ENCODE measurements at places on chromosomes 4 and X. TPM values are rescaled to one million over a fixed set of nuclear protein-coding genes. Genes with fewer than 3 reads are reported as not detected.

- DNase-seq = peak; percentile 37
- no peaks in the 10 kb centered on the region for H3K36me3 ChIP-seq
- peaks cover 75% of the 10 kb centered on the region for H3K27me3 ChIP-seq
- H3K27ac ChIP-seq = no peak overlapping the region
Observed at GRCh38 chr4:84496706-84497503, 2.2 kb downstream of the NKX6-1 start.

Gene EDA2R
- 0.25 TPM for total RNA-seq

- no peak for DNase-seq
- no peak overlapping the region for H3K4me3 ChIP-seq
- H3K27ac ChIP-seq = no peak overlapping the region
- H3K27me3 ChIP-seq = no peaks in the 10 kb centered on the region
- no peaks in the 10 kb centered on the region for H3K36me3 ChIP-seq
Observed at GRCh38 chr4:189050643-189051042, 890.0 kb upstream of the FRG1 start.

GRCh38 chr4:136713140-136713539 lies 819.2 kb downstream of the PCDH18 start:
- no peak for DNase-seq
- H3K36me3 ChIP-seq = no peaks in the 10 kb centered on the region
- H3K27ac ChIP-seq = no peak overlapping the region
- no peaks in the 10 kb centered on the region for H3K27me3 ChIP-seq
- no peaks in the 10 kb centered on the region for H3K4me1 ChIP-seq

DNA sequence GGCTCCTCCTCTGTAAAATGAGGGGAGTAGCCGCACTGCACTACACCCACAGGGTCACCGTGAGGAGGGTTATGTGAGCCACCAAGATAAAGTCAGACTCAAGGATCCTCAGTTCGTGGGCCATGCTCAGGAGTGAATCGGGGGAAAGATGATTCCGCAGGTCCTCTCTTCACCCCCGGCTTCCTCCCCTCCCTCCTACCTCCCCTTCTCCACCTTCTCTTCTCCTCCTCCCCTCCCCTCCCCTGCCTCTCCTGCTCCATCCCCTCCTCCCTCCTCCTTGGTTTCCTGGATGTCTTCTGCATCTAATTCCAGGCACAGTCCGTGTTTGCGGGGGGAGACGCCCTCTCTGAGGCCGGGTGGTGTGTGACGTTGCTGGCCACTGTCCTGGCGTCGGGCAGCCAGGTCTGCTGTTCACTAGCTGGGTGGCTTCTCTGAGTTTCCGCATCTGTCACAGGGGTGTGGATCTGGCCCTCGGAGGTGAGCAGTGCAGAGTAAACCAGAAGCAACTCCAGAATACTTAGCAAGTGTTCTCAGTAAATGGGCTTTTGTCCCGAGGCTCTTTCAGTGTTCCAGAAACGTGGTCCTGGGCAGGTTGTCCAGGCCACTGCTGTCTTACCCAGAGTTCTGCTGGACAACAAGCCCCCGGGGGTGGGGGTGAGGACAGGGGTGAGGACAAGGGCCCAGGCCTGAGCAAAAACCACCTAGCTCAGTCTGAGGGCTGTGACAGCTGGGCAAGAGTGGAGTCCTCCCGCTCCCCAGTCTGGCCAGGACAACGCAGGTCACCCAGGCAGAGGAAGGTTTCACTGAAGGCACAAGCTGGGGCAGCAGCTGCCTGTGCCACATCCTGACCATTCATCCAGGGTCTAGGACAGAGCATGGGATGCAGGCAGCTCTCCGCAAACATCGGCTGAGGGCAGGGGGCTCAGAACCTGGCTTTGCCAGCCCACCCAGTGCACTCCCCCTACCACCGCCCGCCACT lies 92.4 kb downstream of the PPP2R2C start:
- H3K27me3 ChIP-seq = no peaks in the 10 kb centered on the region
- no peak overlapping the region for H3K27ac ChIP-seq
- DNase-seq = no peak
- no peaks in the 10 kb centered on the region for H3K36me3 ChIP-seq
- H3K4me3 ChIP-seq = no peak overlapping the region

DNA sequence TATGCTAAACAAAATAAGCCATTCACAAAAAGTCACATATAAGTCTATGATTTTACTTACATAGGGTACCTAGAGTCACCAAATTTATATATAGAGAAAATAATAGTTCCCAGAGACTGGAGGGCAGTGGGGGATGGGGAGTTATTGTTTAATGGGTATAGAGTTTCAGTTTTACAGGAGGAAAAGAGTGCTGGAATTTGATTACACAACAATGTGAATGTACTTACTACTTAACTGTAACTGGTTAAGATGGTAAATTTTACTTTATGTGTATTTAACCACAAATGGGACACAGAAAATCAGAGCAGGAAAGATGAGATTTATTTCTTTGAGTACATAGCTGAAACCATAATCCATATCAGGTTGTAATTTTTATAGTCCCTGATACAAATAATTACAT lies 144.4 kb downstream of the TMA16 start:
- H3K27me3 ChIP-seq = no peaks in the 10 kb centered on the region
- no peak overlapping the region for H3K27ac ChIP-seq
- H3K36me3 ChIP-seq = no peaks in the 10 kb centered on the region
- no peak overlapping the region for H3K4me3 ChIP-seq
- DNase-seq = no peak
- no peaks in the 10 kb centered on the region for H3K4me1 ChIP-seq

Gene DOK7
- total RNA-seq = 24.1 TPM

Gene TENM3
- total RNA-seq = not detected

Gene LRIT3
- total RNA-seq = 0.32 TPM

- H3K4me1 ChIP-seq = peaks cover 50% of the 10 kb centered on the region
- DNase-seq = no peak
- H3K36me3 ChIP-seq = no peaks in the 10 kb centered on the region
- peaks cover 4% of the 10 kb centered on the region for H3K27me3 ChIP-seq
- no peak overlapping the region for H3K4me3 ChIP-seq
- peak overlapping the region; percentile 71 for H3K27ac ChIP-seq
Observed at GRCh38 chr4:56650262-56651055, 30.6 kb downstream of the HOPX start.

Gene MAGEA9B
- total RNA-seq = not detected

DNA sequence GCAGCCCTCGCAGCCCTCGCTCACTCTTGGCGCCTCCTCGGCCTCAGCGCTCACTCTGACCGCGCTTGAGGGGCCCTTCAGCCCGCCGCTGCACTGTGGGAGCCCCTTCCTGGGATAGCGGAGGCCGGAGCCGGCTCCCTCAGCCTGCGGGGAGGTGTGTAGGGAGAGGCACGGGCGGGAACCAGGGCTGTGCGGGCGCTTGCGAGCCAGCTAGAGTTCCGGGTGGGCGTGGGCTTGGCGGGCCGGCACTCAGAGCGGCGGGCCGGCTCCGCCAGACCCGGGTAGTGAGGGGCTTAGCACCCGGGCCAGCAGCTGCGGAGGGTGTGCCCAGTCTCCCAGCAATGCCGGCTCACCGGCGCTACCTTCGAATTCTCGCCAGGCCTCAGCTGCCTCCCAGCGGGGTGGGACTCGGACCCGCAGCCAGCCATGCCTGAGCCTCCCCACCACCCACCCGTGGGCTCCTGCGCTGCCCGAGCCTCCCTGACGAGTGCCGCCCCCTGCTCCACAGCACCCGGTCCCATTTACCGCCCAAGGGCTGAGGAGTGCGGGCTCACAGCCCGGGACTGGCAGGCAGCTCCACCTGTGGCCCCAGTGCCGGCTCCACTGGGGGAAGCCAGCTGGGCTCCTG lies 1.4 kb upstream of the AADAT start:
- H3K36me3 ChIP-seq = no peaks in the 10 kb centered on the region
- H3K4me3 ChIP-seq = no peak overlapping the region
- H3K27me3 ChIP-seq = peaks cover 20% of the 10 kb centered on the region
- H3K4me1 ChIP-seq = peaks cover 5% of the 10 kb centered on the region
- no peak for DNase-seq

Gene FUNDC1
- total RNA-seq = 6.4 TPM

Gene XAGE1A
- not detected for total RNA-seq

DNA sequence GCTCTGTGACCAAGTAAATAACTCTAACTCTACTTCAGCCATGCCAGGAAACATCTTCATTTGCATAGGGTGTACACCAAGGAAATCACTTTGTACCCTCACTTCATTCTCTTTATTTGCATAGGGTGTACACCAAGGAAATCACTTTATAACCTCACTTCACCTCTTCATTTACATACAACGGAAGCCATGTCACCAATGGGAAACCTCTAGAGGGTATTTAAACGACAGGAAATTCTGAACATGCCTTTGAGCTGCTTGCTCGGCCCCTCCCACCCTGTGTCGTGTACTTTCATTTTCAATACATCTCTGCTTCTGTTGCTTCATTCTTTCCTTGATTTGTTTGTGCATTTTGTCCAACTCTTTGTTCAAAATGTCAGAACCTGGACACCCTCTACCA lies 848.1 kb upstream of the FRG1 start:
- no peak overlapping the region for H3K4me3 ChIP-seq
- H3K27me3 ChIP-seq = no peaks in the 10 kb centered on the region
- H3K4me1 ChIP-seq = no peaks in the 10 kb centered on the region
- H3K36me3 ChIP-seq = no peaks in the 10 kb centered on the region
- no peak overlapping the region for H3K27ac ChIP-seq
- DNase-seq = no peak

GRCh38 chrX:145949056-145949455 lies 131.4 kb downstream of the SLITRK2 start:
- no peak overlapping the region for H3K27ac ChIP-seq
- H3K27me3 ChIP-seq = no peaks in the 10 kb centered on the region
- no peak overlapping the region for H3K4me3 ChIP-seq

DNA sequence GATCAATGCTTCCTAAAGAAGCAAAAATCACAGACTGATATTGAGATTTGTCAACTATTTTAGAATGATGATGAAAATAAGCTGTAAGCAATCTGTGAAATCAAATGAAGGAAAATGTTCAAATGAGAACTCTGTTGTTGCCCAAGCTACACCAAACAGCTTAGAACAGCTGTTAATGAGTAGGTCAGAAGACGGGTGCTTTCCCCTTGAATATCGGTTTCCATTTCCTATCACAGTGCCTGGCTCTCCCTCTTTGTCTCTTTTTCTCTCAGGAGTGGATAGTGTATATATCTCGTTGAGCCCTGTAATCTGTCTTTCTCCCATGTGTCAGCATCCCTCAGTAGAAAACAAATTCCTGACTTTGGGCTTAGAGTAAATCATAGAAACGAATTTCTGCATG lies 1592.9 kb upstream of the TENM3 start:
- no peaks in the 10 kb centered on the region for H3K36me3 ChIP-seq
- DNase-seq = no peak
- H3K27ac ChIP-seq = no peak overlapping the region
- no peaks in the 10 kb centered on the region for H3K4me1 ChIP-seq

DNA sequence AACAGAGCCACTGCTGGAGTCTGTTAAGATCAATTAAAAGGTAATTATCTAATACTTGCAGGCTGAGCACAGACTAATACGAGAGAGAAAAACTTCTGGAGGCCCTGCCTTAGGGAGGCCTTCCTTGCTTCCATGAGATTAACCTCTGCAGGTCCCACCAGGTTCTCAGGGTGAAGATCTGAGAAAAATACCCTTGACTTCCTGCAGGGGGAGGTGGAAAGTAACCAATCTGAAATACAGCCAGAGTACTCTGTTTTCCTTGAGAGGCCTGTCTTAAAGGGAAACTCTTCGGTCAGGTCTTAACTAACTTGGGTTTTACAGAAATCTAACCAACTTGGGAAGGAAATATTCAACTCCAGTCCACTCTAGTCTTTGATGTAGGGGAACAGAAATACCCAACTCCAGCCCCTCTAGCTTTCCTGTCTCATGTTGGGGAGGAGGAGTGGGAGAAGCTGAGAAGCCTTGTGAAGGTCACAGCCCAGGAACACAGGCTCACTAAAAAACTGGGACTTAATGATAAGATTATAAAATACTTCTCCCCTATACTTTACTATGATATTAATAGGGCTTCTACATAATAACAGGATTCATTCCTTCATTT lies 77.1 kb downstream of the TBCK start:
- no peak overlapping the region for H3K27ac ChIP-seq
- peak; percentile 17 for DNase-seq
- no peak overlapping the region for H3K4me3 ChIP-seq
- no peaks in the 10 kb centered on the region for H3K4me1 ChIP-seq
- no peaks in the 10 kb centered on the region for H3K27me3 ChIP-seq

DNA sequence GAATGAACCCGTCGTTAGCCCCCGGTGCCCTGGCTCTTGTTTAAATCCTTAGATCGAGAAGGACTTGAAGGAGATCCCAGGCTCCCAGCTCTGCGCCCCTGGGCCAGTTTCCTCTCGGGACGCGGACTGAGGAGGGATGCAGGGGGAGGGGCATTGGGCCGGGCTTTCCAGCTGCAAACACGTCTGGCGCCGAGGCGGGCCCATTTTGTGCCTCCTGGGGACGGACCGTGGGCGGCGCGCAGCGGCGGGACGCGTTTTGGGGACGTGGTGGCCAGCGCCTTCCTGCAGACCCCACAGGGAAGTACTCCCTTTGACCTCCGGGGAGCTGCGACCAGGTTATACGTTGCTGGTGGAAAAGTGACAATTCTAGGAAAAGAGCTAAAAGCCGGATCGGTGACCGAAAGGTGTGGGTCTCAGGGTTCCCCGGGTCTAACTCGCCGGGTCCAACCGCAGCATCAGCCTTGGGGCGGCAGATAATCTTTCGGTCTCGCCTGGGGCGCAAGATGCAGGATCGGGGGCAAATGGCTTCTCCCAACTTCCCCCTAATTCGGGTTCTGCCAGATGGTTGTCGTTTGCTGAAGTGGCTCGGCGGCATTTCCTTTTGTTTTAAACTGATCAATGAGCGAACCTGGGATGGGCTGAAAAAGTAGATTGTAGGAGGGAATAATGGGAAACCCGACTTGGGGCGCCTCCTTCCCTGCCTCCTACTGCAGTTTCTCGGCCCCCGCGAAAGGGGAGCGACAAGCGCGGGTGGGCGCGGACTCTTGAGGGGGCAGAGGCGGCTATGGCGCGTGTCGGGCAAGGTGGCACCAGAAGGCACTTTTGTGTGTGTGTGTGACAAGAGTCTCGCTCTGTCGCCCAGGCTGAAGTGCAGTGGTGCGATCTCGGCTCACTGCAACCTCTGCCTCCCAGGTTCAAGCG lies 2.9 kb downstream of the PDGFRA start:
- peaks cover 59% of the 10 kb centered on the region for H3K4me1 ChIP-seq
- no peaks in the 10 kb centered on the region for H3K36me3 ChIP-seq
- peak; percentile 39 for DNase-seq
- H3K27me3 ChIP-seq = peaks cover 74% of the 10 kb centered on the region

- H3K36me3 ChIP-seq = no peaks in the 10 kb centered on the region
- H3K27me3 ChIP-seq = no peaks in the 10 kb centered on the region
- H3K4me1 ChIP-seq = no peaks in the 10 kb centered on the region
Observed at GRCh38 chr4:175394208-175394607, 417.9 kb downstream of the GPM6A start.

Gene MAMLD1
- 1.8 TPM for total RNA-seq

GRCh38 chrX:108001218-108001814 lies 19.1 kb upstream of the TEX13B start:
- no peaks in the 10 kb centered on the region for H3K27me3 ChIP-seq
- no peak overlapping the region for H3K27ac ChIP-seq
- H3K36me3 ChIP-seq = no peaks in the 10 kb centered on the region
- peak; percentile 21 for DNase-seq
- no peaks in the 10 kb centered on the region for H3K4me1 ChIP-seq
- no peak overlapping the region for H3K4me3 ChIP-seq

Gene TCP11X2
- not detected for total RNA-seq

Measured in B cell (primary cell).